ENCODE measurements at places on chromosomes 3 and 15.
A peak's percentile ranks its signal among the peaks of the same experiment; 100 is the strongest.

DNA sequence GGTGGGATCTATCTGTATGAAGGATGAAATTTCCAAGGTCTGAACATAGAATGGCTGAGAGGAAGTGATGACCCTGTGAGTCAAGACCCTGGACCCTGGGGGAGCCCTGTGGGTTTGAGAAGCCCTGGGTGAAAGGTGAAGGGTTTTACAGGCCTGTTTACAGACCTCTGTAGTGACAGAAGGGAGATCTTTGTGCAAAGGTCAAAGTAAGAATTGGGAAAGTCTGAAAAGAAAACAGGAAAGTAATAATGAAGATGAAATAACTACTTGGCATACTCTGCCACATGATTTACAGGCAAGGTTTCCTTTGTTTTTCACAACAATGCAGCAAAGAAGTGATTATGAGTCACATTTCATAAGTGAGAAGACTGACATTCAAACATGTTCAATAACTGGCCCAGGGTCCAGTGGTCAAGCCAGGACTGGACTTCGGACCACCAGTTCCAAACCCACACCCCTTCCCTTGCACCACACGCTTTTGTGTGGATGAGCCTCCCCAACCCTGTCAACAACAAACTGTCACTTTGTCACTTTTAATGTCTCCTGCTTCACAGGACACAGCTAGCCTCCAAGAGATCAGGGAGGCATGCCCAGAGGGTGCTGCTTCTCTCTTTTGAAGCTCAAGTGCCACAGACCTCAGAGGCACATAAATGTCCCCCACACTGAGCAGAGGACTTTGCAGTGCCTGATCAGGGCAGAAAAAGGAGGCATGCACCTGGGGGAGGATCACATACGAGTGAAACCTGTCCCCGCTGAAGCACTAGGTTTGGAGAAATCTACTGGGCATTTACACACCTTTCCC lies 21.5 kb downstream of the CD86 start:
- DNase-seq: no peak

DNA sequence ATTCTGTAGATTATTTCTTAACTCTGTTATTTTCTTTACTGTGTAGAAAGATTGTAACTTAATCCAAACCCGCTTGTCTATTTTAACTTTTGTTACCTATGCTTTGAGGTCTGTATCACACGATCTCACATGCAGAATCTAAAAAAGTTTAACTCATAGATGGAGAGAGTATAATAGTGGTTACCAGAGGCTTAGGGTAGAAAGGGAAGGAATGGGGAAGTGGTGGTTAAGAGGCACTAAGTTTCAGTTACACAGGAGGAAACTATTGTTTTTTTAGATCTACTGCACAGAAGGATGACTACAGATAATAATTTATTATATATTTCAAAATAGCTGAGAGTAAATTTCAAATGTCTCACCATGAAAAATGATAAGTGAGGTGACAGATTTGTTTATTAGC lies 515.2 kb downstream of the RSL24D1 start:
- no peak for DNase-seq

DNA sequence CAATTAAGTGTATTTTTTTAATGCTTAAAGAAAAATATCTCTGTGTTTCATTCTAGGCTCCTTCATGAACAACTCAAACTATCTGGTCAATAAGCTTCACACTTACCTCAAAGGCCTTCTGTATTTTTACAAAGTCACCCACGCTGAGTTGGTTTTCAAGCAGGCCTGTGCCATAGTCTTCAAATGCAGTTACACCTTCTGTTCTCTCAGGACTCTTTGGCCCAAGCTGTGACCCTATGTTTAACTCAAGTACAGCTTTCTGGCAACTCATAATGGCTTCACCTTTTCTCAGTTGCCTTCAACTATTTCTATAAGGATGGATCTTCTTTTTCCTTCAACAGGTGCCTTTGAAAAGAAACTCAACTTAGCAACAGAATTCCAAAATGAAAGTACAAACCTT lies 587 bp downstream of the WDR49 start:
- no peak for DNase-seq

DNA sequence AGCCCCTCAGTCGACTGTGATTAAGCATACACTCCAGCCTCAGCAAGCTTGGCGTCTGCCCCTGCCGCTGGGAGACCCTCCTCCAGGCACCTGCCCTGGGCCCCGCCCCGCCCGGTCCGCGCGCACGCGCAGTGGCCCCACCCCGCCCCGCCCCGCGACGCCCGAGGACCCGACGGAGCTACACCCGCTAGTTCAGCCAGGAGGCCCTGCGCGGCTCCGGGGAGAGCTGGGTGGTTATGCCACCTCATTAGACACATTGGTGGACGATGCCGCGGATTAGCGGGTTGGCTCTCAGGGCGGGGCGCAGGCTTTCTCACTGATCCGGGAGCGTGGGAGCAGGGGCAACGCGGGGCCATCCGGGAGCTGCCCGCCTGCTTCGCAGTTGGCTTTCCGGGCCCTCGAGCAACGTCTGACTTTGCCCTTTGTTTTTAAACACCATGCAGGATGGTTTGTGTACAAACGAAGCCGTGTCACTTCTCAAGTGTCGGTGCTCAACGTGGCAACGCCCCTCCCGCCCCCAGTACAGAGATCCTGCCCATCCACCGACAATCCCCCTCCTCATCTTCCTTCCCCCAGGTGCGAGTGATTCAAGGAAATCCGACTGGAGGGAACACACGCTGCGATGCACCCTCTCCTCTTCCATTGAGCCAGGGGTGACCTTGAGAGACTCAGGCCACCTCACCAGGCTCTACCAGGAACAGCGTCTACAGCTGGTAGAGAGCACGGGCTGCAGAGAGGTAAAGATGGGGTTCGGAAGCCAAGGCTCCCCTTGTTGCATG lies 109.3 kb downstream of the SHQ1 start:
- DNase-seq: no peak

- DNase-seq: peak; percentile 11
Observed at GRCh38 chr3:133895208-133896001, at the start of gene RAB6B. RAB6B (minus strand) TSS chr3:133895882; CDS start chr3:133895466, 416 bp downstream.

- DNase-seq: no peak
Observed at GRCh38 chr3:137792626-137793271, 28.6 kb downstream of the SOX14 start.

DNA sequence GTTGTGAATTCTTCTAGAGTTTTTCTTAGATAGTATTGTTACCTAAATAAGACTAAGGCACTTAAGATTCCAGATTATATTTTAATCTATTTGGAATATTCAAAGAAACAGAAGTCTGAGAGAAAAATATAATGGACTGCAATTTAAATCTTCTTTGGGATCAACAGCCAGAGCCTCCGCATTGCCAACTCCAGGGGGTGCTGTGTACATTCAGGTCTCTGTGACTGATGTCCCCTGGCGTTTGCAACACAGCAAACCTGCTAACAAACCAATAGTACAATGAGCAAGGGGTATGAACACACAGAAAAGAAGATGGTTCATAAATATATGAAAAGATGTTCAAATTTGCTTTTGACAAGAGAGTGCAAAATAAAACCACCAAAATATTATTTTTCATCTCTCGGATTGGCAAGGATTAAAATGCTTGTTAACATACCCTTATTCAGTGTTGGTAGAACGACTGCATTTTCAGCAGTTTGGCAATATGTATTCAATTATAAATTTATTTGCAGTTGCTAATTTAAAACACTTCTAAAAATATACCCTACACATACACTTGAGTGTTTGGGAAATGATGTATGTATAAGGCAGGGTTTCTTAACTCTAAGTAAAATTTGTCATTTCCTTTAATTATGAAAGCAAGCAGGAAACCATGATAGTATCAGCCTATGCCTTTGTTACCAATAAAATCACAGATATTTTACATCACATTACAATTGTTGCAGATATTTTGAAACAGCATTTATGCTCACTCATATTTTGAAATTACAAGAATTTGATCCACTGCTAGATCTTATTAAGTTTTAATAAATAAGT lies 16.1 kb upstream of the TM4SF1 start:
- DNase-seq: peak; percentile 59

DNA sequence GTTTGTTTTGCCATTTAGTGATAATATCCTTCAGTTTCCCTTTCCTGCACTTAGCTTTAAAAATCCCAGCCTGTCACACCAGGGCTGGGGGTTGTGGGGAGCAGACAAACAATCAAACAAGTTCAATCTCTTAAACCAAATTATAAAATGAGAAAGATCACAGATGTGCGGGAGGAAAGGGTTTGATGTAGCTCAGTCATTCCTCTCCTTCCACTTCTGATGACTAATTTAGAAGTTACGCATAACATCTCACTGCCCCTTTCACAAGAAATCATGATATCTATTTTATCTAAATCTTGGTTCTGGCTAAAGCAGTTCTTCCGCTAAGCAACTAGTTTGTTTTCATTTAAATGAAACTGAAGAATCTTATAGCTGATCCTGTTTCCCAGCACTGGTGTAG lies 34.1 kb upstream of the ATG7 start:
- DNase-seq: peak; percentile 85

DNA sequence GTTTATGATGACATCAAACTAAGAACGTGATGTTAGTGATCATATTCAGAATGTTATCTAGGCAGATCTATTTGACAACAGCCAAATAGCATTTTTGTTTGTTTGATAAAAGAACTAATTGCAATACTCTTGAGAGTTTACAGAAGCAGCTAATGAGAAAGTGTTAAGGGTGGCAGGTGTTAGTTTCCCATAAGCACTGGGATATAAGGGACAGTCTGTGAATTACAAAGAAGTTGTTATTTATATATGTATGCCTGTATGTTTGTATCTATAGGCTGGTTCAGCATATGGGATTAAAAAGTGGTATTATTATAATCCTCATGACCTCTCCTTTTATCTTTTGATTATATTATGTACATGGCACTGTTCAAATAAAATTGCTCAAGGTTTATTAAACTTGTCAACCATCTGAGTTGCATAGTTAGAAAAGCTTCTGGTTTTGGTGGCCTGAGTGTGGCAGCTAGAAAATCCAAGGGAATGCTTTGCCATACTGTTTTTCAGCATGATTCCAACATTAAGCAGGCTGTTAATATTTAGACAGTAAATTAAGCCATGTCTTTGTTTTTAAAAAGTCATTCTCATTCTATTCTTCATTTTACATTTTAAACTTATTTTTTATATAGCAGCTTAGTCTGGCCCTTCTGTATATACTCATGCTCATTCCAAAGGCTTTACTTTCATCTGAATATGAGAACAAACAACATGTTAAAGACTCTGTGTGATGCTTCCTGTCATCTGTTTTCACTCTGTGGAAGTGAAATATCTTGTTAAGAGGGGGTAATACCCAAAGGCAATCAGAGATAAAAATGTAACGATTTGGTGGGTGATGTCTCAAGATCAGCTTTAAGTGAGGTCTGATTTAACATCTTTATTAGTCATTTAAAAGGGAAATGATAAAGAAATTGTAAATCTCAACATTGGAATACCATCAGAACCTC lies 13.1 kb downstream of the ROBO2 start:
- no peak for DNase-seq

GRCh38 chr3:185268194-185268962 lies 14.5 kb upstream of the EHHADH start:
- DNase-seq: no peak

GRCh38 chr15:62853114-62853840 lies 189.3 kb upstream of the TPM1 start:
- no peak for DNase-seq

DNA sequence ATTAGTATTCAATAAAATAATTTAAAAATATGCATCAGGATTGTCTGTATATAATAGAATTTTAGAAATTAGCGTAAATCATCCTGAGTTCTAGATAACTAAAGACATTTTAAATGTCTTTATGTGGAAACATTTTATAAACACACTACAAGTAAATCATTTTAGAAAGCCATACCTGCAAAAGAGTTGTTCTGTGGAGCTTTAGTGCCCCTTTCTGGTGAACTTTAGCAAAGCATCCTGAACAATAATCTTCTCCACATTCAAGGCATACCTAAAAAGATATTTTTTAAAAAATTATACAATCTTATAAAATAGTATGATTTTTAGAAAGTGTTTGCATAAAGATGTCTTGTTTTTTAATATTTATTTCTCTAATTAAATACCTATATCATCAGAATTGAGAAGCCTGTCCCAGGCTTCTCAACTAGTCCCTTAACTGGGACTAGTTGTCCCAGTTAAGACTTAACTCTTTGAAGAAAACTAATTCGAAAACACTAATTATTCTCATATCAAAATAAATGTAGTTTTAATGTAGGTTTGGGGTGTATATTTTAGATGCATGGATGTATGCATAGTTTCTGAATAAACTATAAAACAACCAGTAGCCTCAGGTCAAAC lies 29.7 kb downstream of the ZBBX start:
- peak; percentile 3 for DNase-seq

- DNase-seq: no peak
Observed at GRCh38 chr15:94265009-94265408, 33.6 kb downstream of the MCTP2 start.

- no peak for DNase-seq
Observed at GRCh38 chr15:52085299-52085698, 27.3 kb downstream of the BCL2L10 start.

DNA sequence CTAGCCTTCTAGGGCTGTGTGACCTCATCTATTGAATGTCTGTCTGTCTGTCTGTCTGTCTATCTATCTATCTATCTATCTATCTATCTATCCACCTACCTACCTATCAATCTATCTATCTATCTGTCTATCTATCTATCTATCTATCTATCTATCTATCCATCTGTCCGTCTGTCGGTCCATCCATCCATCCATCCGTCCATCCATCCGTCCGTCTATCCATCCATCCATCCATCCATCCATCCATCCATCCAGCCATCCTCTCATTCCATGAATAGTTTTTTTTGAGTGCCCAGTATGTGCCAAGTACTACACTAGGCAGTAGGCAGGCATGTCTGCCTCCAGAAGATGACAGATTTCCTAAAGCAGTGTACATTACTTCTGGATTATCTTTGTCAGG lies 122.5 kb downstream of the FOXB1 start:
- DNase-seq: no peak

GRCh38 chr15:48800811-48801455 lies 9.9 kb downstream of the CEP152 start:
- no peak for DNase-seq

- DNase-seq: no peak
Observed at GRCh38 chr3:49899815-49900214, 3.9 kb downstream of the MST1R start.
